ENCODE measurements at places on chromosomes 13 and 19.

DNA sequence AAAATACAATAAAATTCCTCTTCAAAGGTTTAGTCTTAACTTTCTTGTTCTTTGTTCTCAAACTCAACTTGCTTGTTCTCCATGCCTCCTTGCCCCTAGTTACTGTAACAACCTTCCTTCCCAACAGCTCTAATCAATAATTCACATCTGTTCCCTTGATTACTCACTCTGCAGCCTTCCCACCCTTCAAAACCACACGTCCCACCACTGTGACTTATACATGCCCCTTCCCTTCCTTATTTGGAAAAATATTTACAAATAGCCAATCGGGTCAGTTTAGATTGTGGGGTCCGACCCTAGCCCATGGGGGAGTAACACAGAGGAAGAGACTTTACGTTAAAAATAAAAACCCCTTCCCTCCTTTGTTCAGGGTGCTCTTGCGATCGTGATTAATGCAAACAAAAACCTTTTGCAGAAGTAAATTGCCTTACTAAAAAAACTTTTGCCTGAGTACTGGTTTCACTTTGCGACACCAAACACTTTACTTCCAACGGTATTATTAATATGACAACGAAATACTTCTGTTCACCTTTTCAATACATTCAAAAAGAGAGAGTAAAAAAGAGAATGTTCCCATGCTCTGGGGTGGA lies 512 bp upstream of the ZNF93 start:
- peak; percentile 57 for DNase-seq

DNA sequence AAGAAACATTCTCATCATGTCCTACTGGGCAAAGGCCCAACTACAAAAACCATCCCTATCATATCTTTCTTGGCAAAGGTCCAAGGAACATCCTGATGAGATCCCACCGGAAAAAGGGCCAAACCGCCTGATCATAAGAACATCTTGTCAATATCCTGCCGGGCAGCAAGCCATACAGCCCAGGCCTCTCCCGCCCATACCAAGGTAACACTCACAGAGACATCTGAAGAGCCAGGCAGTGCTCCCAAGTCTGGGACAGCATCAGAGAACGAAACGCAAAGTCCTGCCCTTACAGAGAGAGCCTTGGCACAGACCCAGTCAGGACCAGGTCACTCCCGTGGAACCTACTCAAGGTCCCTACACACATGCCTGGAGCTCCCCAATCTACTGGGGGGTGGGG lies 18.5 kb upstream of the ZNF331 start:
- DNase-seq = no peak

GRCh38 chr13:26457212-26457611 lies 100.3 kb upstream of the WASF3 start:
- no peak for DNase-seq

DNA sequence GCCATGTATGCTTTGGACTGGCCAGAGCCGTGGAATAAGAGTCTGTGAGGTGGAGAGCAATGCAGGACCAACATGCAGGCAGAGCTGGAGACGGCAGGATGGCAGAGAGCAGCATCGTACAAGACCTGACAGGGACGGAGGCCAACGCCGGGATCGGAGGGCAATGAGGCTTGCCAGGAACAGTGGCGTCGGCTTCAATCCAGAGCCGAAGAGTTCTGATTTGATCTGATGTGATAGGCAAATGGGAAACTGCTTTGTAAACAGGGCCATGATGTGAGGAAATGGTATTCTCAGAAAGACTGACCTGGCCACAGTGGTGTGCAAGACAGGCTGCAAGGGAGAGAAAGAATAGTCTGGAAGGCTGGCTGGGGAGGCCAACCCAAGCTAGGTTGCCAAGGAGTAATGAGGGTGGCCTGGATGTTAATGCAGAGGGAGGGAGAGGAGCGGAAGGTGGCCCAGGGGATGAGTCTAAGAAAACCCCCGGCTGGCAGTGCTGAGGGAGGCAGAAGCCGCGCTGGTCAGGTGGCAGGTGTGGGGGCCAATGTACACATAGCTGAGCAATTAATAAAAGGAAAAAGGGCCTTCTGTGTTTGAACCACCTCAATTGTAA lies 26.7 kb downstream of the RCBTB2 start:
- no peak for DNase-seq

DNA sequence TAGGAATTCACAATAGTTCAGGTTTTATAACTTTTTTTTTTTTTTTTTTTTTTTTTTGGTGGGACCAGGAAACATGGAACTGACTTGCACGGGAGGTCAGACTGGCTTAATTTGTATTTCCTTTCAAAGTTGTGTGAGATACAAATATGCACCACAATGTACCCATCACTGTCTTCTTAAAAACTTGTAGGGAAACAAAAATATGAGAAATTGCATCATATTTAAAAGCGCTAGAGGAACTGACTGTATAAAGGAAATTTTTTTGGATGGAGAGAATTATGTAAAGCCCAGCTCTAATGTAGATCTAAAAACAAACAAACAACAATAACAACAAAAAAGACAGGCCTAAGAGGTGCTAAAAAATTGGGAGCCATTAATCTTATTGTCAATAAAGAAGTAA lies 246.5 kb downstream of the DCT start:
- no peak for DNase-seq

DNA sequence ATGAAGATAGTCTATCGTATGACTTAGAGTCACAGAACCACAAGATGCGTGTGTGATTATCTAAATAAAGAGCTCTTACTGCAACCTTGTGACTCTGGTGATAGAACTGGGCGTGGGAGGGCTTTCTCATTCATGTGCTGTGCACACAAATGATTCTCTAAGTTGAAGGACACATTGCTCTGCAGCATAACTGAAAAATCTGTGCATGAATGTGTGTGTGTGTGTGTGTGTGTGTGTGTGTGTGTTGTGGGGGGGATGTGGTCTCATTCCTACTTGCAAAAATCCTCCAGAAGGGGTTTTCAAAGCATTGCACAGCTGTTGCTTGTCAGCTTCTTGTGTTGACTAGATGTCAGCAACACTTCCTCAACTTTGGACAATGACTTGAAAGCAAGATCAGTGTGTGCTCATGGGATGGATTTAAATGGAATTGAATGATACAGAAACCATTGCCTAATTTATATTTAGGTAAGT lies 22.4 kb downstream of the LRCH1 start:
- DNase-seq = no peak

GRCh38 chr19:46806656-46807055 lies 18.3 kb upstream of the SLC1A5 start:
- no peak for DNase-seq

GRCh38 chr13:79462895-79463294 lies 18.1 kb upstream of the NDFIP2 start:
- no peak for DNase-seq

GRCh38 chr13:78430166-78430791 lies 173.1 kb downstream of the POU4F1 start:
- no peak for DNase-seq

- no peak for DNase-seq
Observed at GRCh38 chr13:33686772-33687480, 131.0 kb upstream of the RFC3 start.

DNA sequence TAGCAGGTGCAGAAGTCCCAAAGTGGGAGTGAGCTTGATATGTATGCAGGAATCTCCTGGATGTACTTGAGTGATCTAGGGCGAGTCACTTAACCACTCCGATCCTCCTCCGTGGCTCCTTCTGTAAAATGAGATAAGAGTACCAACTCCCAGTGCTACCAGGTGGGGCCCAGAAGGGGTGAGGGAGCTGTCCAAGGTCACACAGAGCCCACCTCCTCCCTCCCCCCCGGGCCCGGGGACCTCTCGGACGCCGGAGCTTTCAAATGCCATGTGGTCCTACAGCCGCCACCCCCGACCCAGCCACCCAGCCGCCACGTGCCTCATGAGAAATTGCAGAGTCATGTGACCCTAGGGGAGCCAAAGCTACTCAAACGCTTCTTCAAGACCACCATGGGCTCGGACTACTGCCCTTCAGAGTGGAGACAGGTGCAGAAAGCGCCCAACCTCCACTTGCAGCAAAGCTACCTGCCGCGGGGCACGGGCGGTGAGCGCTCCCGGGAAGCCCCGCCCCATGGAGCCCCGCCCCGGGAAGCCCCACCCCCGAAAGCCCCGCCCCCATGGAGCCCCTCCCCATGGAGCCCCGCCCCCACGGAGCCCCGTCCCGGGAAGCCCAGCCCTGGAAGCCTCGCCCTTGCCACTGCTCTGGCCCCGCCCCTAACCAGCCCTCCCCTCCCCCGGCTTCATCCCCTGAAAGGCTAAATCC lies 10.1 kb upstream of the ZNF358 start:
- DNase-seq = no peak

DNA sequence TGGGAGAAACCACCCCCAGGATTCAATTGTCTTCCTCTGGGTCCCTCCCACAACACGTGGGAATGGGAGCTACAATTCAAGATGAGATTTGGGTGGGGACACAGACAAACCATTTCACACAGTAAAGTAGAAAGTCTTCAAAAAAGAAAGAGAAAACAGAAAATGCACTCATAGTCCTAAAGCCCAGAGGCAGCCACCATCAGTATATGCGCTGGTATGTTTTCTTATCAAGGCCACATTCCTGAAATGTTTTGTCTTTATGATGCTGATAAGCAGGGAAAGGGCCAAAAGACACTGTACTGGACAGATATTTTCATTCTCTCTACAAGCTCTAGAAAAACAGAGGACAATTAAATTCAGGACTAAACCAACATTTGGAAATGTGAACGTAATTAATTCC lies 375.8 kb upstream of the TSHZ3 start:
- DNase-seq = no peak

GRCh38 chr13:113140677-113141600 lies 17.5 kb upstream of the PROZ start:
- no peak for DNase-seq

DNA sequence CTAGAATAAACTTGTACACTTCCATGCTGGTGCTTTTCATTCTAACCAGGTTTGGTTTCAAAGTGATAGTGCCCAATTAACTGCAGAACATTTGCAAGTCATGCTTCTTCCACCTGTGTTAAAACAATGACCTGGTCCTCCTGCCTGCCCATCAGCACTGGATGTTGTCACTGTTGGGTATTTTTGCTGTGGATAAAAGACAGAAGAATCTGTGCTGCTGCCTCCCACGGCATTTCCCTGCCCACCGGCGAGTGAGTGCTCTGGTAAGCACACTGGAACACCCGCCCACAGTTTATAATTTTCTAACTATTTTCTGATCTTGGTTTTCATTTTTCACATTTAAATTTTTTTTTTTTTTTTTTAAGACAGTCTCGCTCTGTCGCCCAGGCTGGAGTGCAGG lies 2.3 kb upstream of the AKAP8 start:
- DNase-seq = no peak

DNA sequence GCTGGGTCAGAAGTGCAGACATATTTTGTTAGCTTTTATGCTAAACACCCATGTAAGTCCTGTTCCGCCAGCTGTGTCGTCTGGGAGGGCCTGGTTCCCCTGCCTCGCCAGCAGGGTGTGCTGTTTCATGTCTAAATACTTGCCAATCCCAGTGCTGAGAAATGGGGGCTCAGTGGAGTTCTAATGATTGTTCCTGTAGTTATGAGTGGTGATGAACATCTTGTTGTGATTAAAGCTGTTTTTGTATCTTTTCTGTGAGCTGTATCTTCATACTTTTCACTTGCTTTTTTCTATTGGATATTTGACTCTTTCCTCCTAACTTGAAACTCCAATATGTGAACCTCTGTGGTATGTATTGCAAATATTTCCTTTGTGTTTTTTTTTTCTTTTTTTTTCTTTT lies 32.7 kb downstream of the KDM4B start:
- no peak for DNase-seq

- DNase-seq = no peak
Observed at GRCh38 chr13:34591900-34592529, 350.1 kb upstream of the NBEA start.

DNA sequence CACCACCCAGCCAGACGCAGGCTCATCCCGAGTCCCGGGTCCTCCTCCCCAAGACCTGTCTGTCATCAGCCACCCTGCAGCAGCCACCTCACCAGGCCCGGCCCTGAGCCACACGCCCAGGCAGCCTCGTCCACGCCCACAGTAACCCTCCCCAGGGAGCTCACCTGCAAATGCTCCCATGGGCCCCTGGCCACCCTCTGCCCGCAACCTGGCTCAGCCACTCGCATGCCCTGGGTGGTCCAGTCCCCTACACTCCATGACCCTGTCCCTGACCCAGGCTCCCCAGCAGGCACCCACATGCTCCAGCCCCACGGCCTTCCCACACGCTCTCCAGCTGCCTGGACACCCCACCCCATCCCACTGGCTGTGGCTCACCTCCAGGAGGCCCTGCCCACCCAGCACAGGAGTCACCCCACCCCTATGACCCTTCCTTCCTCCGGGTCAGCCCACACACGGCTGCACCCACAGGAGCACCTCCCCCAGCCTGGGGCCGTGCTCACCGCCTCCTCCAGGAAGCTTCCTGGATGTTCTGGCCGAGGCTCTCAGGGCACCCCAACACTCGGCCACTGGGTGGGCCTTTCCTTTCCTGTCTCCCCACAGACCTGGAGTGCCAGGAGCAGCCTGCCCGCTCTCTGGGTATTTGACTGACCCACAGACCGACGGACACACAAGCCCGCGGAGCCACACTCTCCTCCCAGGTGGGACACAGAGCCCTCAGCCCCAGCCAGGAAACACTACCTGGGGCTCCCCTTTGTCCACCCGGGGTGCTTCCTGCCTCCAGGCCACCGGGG lies 3.6 kb downstream of the TMEM259 start:
- DNase-seq = peak; percentile 56

- DNase-seq = no peak
Observed at GRCh38 chr13:19984430-19985218, 26.1 kb downstream of the ZMYM2 start.

GRCh38 chr19:49470615-49470978 lies 3.4 kb upstream of the FLT3LG start:
- no peak for DNase-seq

DNA sequence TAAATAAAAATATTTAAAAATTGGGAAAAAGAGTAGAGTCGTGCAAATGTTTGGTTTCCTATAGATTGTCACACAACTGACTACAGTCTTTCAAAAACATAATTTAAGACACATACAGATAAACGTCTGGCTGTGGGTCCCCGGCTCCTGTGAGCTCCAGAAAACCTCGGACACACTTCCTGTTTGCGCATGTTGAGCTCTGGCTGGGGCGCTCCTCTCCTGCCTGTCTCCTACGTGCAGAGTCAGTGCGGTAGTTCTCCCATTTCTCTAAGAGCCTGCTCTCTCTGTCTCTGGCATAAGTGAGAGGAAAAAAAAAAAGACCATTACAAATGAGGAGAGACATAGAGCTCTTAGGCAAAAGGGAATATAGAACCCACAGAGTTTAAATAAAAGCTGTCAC lies 128.2 kb upstream of the OBI1 start:
- DNase-seq = no peak

DNA sequence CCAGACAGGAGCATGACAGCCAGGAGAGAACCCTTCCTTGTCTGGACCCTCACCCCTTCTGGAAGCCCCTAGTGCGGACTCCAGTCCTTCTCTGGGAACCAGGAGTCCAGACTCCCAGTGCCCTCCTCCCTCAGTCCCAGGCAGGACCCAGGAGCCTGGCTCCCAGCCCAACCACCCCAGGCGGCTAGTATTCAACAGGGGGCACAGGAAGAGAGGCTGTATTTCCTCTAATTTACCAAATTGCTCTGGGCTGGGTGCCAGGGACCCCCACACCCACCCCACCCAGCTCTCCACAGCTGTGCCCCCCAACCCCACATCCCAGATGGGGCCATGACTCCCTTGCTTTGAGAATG lies 3.3 kb downstream of the GRIN2D start:
- DNase-seq = no peak

- DNase-seq = no peak
Observed at GRCh38 chr13:110377178-110377825, 70.2 kb downstream of the COL4A2 start.

Measured in RCC 7860 (cell line).